HCT116 (cell line): ENCODE measurements at places on chromosomes 5 and 9. TPM values are rescaled to one million over a fixed set of nuclear protein-coding genes. Genes with fewer than 3 reads are reported as not detected.

Gene QRFP
- total RNA-seq: not detected

GRCh38 chr9:23408874-23409273, 417.2 kb downstream of the ELAVL2 start:
- DNase-seq: no peak

GRCh38 chr9:124038790-124039633, 27.4 kb downstream of the LHX2 start:
- DNase-seq: no peak

Gene PAPPA
- 0.05 TPM for total RNA-seq

Gene LAMC3
- total RNA-seq: 7.7 TPM

- no peak for DNase-seq
Measured at GRCh38 chr9:131218370-131218769, 57.9 kb downstream of the FAM78A start.

DNA sequence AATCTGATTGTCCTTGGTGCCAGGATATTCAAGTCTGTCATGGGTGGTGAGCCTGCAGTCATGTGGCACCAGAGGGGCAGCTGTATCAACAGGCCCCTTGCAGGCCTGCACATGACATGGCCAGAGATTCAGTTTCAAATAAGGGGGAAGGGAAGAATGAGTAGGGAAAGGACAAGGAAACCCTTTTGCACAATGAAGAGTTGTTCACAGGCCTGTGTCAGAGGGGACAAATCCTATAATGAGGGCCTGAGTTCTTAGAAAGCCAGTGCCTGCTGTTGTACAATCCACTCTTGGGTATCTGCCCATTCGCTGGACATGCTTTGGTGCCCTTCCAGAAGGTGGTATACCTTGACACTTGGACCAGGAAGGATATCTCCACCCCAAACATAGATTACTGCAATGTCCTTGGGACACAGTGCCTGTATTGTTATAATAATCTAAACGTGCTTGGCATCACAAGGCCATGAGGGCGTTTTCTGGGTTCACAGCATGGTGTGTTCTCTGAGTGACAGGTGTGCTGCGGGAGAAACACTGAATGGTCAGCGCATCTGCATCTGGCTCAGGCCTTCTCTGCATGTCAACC, 1.9 kb upstream of the TMEM171 start:
- DNase-seq: no peak

GRCh38 chr5:97906135-97906534, 723.1 kb upstream of the RIOK2 start:
- DNase-seq: no peak

DNA sequence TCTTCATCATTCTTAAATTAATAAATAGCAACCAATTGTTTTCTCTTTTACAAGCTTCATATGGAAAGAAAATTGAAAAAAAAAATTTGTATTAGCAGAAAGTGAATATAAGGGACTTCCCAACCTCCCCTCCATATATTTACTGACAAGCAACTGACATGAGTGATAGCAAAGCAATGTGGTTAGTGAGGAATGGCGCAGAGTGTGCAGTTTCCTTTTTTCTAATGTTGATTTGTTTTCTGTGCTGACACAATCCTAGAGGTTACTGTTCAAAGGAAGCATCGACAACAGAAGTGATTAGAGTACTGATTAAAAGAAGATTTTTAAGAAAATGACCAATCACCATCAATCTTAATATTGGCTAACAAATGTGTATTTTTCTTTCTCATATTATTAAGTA, 1.7 kb upstream of the PTGER4 start:
- DNase-seq: no peak

DNA sequence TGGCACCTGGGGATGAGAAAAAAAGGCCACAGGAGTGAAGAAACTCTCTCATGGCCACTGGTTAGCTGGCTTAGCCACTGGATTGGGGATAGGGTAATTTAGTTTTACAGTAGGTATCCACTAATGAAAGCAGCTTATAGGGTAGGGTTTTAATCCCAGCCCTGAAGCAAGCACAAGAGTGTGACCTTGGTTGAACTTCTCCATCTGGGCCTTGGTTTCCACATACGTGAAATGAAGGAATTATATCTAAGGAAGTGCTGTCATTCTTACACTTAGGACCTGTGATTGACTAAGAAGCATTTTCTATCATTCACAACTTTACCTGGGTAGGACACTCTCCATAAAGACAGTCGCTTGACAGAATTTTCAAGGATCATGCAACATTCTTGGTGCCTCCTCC, 49.6 kb downstream of the FAT2 start:
- DNase-seq: no peak

DNA sequence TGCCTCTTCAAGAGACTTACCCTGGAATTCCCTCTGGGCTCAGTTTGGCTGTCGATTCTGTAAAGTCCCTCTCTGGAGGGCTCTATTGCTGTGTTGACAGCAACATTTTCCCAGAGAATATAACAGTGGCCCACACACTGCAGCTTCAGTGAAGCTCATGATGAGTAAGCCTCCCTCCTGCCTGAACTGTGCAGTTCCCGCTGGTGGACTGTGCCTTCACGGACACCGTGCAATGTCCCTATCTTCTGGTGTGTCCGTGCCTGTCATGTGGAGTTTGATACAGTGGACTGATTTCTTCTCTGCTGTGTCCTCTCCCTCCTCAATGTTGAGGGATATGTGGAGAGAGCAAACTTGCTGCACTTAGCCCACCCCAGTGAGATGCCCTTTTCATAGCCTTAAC, 109.0 kb downstream of the NTRK2 start:
- no peak for DNase-seq

Gene HSD17B3
- 0.37 TPM for total RNA-seq

GRCh38 chr5:107437986-107438510, 232.7 kb downstream of the EFNA5 start:
- DNase-seq: no peak

Gene ORM2
- total RNA-seq: 0.59 TPM

Gene TUSC1
- total RNA-seq: not detected
